ENCODE measurements at places on chromosomes 4 and X. TPM values are rescaled to one million over a fixed set of nuclear protein-coding genes. Genes with fewer than 3 reads are reported as not detected.
A peak's percentile ranks its signal among the peaks of the same experiment; 100 is the strongest.

GRCh38 chr4:140158365-140159030 is 4.5 kb upstream of the MAML3 start:
- DNase-seq = no peak

DNA sequence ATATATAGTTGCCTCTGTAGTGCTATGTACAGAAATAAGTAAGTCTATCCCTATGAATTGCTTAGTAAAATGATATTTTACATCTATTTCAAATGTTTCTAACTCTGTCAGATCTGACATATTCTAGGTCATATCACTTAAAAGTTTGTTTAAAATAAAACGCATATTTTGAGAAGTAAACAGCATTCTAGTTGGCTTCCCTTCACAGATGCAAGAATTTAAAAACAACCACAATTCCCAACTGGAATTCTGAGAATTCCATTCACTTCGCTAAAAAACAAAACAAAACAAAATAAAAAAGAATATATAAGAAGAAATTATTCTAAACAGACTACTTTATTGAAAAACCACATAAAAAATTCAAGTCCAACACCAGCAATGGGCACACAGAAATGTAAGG is 126.0 kb downstream of the PPP3CA start:
- DNase-seq = no peak

DNA sequence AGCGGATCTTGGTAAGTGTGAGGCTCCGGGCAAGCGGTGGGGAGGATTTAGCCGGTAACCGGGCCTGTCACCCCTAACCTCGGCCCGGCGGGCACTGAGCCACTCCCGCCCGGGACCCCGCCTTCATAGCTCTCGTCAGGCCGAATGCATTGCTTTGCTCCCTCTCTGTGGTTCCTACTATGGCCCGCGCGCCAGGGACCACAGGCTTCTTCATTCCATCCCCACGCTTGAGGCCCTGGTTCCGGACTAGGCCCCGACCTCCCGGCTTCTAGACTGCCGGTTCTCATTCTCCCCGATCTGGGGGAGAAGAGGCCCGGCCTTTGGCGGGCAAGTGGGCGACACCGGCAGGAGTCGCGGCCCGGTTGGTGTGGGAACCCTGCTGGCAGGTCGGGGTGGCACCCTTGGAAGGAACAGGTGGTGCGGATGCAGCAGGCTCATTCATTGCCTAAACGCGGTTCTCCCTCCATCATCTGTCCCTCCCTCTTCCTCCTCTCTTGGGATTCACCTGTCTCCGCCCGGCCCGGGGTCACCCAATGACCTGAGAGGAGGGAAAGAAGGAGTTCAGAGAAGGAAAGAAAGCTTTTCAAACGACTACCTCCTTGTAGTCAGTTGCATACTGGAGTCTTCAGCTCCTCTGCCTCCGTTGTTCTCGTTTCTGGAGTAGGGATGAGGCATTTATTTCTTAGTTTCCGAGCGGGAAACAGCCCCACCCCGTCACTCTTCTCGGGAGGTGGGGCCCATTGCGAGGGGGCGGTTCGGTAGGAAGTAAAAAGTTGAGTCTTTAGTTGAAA is at the start of gene NDUFC1:
NDUFC1 (minus strand) TSS at position 657 of the 791 bp plus-strand sequence. CDS start 6,679 bp downstream, outside the sequence.
- DNase-seq = peak; percentile 30

Gene ERVMER34-1
- not detected for total RNA-seq

Gene SRPX
- 72.3 TPM for total RNA-seq

Gene SPANXD
- 74.7 TPM for total RNA-seq

DNA sequence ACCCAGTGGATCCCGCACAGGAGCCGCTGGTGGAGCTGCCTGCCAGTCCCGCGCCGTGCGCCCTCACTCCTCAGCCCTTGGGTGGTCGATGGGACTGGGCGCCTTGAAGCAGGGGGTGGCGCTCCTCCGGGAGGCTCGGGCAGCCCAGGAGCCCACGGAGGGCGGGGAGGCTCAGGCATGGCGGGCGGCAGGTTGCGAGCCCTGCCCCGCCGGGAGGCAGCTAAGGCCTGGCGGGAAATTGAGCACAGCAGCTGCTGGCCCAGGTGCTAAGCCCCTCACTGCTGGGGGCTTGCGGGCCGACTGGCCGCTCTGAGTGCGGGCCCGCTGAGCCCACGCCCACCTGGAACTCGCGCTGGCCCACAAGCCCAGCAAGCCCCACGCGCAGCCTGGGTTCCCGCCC is 127.1 kb upstream of the TMEM164 start:
- no peak for DNase-seq

DNA sequence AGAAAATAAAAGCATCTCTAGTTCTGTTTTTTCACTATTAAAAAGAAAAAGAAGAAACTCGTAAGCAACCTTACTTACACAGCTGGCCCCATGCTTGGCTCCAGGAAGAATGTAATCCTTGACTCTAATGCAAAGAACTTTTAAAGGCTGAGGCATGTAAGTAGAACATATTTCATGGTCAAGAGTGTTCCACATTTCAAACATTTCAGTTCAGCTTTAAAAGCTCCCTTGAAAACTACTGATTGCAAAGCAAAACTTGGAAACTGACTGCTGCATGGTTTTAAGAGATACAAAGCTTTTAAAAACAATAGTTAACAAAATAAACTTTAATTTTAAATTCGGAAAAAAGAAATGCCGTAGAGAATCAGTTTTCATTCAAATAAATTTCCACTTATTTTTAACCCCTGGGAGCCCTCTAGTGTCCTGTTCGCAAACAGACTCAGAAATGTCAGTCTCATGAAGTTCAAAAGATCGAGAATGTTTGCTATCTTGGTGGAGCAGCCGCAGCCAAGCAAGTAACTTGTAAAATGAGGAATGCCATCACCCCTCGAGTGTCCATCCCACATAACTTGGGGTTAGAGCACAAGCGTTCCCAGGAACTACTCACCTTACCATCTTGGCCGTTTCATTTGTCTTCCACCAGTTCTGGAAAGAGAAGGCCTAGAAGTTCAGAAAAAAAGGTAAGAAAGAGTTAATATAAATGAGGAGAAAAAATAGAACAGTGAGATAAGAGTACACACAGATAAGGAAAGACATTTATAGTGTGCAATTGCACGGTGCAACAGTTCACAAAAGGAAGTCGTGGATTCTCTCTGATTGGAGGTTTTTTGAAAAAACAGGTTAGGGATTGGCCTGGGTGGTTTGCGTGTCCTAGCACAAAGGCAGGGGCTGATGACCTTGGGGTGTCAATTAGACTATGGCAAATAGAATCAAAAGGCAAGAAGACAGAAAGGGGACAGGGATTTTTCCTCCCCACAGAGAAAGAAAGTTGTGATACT is at the start of gene GASK1B:
GASK1B (minus strand) TSS at position 765 of the 998 bp plus-strand sequence. CDS start 1,650 bp downstream, outside the sequence.
- peak; percentile 26 for DNase-seq

GRCh38 chrX:68147848-68148247 is 285.4 kb downstream of the OPHN1 start:
- DNase-seq = no peak

Gene GIMD1
- total RNA-seq = not detected

DNA sequence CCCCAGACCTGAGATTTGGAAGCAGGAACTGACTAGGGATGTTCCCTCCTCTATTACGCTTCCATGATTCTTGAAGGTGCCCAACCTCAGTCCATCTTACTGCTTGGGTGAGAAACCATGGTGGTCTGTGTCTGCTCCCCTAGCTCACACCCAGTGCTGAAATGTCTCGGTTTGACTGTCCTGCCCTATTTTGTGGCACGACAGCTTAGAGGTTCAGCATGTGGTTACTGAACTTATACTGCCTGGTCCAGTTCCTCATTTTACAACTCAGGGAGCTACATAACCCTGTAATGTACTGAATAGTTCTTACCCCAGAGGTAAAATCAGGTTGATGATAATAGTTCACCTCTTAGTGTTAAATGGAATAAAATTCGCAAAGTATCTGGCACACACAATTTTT is 203.1 kb downstream of the RBM46 start:
- DNase-seq = no peak

- peak; percentile 38 for DNase-seq
These were observed 82.0 kb downstream of the PLS3 start for GRCh38 chrX:115642895-115643530.

DNA sequence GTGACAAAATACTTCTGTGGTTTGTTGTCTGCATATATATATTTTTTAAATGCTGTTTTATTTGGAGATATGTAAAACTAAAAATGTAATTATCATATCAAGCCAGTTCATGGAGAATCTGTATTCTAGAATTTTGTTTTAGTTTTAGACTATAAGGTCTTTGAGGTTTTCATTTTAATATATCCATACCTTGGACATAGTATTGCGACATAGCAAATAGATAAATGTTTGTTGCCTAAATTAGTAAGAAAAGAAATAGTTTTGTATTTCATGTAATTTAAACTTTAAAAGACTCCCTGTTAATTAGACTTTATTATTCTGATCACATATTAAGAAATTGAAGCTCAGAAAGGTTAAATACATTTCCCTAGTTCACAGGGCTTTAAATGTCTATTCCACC is 472.9 kb downstream of the GBA3 start:
- DNase-seq = no peak

DNA sequence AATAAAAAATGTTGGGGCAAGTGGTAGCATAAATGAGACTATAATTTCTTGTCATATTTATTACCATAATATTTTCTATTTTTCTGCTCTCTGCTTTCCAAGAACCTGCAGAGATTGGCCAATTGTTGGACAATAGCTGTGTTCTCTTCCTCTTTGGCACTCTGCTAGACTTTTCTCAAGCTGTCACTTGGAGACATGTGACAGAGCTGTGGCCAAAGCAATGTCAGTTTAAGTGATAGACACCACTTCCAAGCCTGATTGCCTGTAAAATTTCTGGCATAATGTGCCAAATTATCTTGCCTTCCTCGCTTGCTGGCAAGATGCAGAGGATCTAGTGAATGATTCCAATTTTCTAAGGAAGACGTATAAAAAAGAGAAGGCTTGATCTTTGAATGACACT is 162.2 kb upstream of the NDST4 start:
- no peak for DNase-seq

Gene RPA4
- total RNA-seq = not detected

Gene COL4A6
- 0.21 TPM for total RNA-seq

DNA sequence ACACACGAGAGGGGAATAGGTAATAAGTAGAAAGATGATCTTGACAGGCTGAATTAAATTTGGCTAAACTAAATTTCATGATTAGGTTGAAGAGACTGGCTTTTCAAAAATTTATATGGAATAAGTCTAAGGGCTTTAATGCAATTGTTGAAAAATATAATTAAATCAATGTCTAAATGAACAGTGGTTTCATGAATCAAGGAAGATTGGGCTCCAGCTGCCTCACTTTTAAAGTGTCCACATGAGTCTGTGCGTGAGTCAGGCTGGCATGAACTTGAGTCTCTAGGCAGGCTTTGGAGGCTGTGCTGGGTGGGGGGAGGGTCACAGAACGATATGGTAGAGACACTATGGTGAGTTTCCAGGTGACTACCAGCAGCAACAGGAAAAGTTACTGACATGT is 111.9 kb downstream of the SORBS2 start:
- no peak for DNase-seq

DNA sequence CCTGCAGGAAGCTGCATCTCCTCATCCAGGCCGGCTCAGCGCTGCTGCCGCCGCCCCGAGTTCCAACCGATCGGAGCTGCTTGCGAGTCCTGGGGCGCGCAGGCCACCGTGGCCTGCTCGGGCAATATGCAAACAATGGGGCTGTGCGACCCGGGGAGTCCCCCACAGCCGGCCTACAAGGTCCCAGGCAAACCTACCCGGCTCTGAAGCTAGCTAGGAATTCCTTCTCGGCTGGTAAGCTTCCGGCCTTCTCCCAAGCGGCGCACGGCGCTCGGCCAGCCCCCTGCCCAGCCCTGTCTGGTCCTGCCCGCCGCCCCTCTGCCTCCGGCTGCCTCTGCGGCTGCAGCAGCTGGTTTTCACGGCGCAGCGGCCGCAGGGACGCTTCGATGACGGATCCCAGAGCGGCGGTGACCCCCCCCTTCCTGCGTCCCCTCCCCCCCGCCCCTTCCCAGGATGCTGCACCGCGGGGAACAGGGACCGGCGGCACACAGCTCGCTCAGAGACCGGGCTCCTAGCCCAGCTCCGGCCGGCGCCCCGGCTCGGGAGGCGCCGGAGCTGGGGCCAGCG is 59.4 kb downstream of the TSC22D3 start:
- DNase-seq = no peak

Gene PYURF
- total RNA-seq = 151 TPM

DNA sequence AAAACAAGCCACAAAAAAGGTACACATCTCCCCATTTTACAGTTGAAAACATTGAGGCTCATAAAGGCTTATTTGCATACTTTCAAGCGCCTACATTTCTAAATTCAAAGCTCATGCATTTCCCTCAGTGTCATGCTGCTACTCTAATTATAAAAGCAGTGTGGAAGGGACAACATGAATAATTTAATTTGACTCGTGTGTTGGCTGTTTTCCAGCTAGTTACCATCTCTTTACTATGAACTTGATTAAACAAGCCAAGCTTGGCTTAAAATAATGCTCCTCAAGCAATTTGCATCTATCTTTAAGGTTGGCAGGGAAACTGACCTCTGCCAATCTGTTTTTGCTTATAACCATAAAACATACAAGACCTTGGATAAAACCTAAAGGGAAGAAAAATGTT is 252.5 kb upstream of the NEIL3 start:
- no peak for DNase-seq

Gene PROM1
- not detected for total RNA-seq

DNA sequence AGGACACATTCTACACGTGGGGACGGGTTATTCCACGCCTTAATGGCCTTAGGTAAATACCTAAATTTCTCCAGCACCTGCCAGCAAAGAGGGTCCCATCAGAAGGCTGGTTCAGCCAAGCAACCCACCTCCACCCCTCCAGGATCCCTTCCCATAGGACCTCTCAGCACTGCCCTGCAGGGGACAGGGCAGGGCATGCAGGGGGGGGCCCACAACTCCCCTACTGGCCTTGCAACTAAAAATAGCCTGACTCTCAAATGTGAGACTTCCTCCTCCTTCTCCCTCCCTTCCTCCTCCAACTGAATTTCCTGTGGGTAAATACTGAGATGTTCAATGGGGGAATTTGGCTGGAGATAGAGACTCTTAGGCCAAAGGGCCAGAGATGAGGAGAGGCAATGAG is 6.3 kb downstream of the LAS1L start:
- no peak for DNase-seq

Gene TCP11X1
- total RNA-seq = 0.06 TPM

Gene PABPC1L2B
- not detected for total RNA-seq

Gene FABP2
- total RNA-seq = not detected

Gene SPIN2A
- total RNA-seq = 0.04 TPM

GRCh38 chr4:40592034-40592433 is 37.6 kb downstream of the RBM47 start:
- DNase-seq = no peak

Gene NPNT
- total RNA-seq = 0.23 TPM

DNA sequence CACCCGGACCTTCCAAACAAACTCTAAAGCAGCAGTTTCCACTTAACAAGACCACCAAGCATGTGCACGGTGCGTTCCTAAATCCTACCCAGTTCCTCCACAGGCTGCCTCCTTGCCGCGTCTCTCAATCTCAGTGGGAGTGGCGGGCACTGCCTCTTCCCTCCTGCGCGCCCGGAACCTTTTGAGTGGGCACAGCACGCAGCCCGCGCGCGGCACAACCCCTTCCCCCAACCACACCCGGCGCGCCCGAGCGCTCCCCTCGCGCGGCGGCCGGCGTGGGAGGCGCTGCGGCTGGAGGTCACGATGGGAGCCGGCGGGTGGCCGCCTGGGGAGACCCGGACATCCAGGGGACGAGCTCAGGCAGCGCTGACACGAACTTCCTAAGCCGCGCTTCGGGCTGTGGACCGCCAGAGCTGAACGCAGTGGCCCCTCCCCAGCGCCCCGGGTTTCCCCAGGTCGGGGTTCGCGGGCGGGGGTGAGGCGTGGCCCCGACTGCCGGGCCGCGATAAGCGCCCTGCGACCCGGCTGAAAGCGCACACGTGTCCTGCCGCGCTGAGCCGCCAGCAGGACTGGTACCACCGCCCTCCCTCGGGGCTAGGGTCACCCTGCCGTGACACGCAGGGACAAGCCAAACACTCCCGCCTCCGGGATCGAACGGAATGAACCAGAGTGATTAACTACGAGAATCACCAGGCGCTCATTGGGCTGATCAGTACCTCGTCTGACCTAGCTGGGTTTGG is at the start of gene ABCG2:
ABCG2 (minus strand) TSS at position 151 of the 740 bp plus-strand sequence. CDS start 18,644 bp downstream, outside the sequence.
- DNase-seq = peak; percentile 70
